Stomach (tissue), 19 donors: ENCODE measurements at places on chromosomes 6 and 20.

GRCh38 chr6:97074785-97075184 is 150.3 kb downstream of the KLHL32 start:
- H3K4me3 ChIP-seq, result no peak overlapping the region
- H3K4me1 ChIP-seq, result no peaks in the 10 kb centered on the region
- H3K27me3 ChIP-seq, result no peaks in the 10 kb centered on the region
- no peaks in the 10 kb centered on the region for H3K36me3 ChIP-seq
- DNase-seq, result no peak
- H3K27ac ChIP-seq, result no peak overlapping the region

DNA sequence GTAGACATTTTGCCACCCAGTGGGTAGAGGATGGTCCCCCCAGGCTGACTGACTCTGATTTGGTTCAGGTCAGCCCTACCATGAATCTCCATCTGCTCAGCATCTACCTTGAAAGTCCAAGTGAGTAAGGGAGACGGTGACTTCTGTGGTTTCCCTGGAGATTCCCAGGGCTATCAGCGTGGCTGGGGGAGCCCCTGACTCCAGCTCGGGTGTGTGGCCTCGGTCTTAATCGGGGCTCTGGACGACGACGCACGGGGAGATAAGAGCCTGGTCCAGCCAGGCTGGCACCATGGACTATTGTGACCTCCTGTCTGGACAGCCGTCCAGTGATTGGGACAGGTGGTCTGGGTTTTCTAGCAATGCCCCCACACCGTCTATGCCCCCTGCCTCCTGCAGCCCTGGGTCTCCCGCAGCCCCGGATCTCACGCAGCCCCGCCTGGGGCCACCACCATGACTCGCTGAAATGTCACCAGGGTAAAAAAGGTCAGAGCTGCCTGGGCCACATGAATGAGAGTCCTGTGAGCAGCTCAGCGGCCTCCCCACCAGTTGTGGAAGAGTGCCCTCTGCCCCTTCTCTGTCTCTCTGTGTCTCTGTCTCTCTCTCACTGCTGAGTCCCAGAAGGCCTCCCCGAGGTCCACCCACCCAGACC is 47.1 kb upstream of the GATA5 start:
- DNase-seq, result no peak
- no peaks in the 10 kb centered on the region for H3K36me3 ChIP-seq
- H3K27ac ChIP-seq, result no peak overlapping the region
- no peaks in the 10 kb centered on the region for H3K4me1 ChIP-seq
- no peaks in the 10 kb centered on the region for H3K27me3 ChIP-seq

DNA sequence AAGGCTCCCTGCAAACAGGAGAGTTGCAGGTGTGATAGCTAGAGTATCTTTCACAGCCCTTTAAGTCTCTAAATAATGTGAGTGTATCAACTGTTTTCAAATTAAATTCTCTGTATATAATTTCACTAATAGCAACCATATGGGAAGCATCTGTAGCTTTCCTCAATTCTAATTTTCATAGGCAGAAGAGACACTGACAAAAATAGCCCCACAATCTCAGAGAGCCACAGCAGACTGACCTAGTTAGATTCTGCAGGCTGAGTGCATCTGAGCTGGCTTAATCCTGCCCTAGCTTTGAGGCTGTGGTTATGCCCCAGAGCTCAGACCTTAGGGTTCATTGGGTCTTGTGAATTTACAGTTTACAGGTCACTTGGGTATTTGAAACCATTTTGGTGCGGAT is 63.9 kb downstream of the MAP7 start:
- H3K4me1 ChIP-seq, result no peaks in the 10 kb centered on the region
- H3K36me3 ChIP-seq, result no peaks in the 10 kb centered on the region
- H3K4me3 ChIP-seq, result no peak overlapping the region
- H3K27me3 ChIP-seq, result no peaks in the 10 kb centered on the region
- no peak for DNase-seq

DNA sequence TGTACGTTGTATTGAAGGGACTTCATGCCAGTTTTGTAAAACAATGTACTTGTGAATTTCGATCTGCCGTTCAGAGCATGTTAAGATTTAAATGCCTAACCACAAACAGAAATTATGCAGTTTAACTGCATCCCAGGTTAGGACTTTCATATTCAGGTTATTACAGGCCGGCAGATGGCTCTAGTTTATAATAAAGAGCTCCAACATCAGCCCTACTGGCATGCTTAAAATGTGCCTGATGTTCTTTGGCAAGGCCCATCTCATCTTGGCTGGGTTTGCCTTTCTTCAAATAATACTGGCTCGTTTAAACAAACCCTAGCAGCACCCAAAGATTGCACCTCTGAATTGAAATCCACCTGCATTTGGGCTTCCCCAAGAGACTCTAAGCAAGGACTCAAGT is 169.3 kb upstream of the RIN2 start:
- H3K27me3 ChIP-seq, result no peaks in the 10 kb centered on the region
- DNase-seq, result peak; percentile 31
- H3K36me3 ChIP-seq, result no peaks in the 10 kb centered on the region
- no peak overlapping the region for H3K27ac ChIP-seq

DNA sequence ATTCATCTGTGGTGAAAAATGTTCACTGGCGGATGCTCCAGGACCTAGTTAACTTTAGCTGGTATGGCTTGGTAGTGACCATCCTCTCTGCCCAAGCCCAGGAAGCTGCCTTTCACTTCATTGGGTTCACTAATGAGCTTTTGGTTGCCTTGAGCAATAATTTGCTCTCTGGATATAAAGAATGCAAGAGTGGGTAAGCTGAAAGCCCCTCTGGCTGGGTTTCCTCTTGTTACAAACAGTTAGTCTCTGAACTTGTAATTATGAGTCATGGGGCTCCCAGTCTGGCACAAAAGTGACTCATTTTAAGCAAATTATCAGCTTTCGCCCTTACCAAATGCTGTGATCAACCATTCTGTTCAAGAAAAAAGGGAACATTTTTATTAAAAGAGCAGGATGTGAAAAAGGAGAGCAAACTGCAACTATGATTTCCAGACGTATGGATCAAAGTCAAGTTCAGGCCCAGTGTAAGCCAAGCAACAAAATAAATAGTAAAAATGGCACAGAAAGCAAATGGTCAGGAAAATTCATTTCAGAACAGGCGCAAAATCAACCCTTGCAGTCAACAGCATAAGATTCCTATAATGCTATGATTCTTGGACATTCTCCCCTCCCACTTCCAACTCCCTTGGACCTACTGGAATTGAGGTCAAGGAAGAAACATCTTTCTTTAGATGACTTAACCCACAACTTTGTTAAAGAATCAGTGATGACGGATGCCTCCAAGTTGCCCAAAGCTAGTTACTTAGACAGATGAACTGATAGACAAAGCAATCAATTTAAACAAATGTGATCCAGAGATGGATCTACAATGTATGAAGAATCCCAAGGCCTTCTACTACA is 130.0 kb upstream of the KCNK16 start:
- no peaks in the 10 kb centered on the region for H3K36me3 ChIP-seq
- no peaks in the 10 kb centered on the region for H3K27me3 ChIP-seq
- H3K27ac ChIP-seq, result no peak overlapping the region

- H3K27me3 ChIP-seq, result no peaks in the 10 kb centered on the region
- H3K27ac ChIP-seq, result no peak overlapping the region
- H3K4me1 ChIP-seq, result no peaks in the 10 kb centered on the region
- H3K36me3 ChIP-seq, result no peaks in the 10 kb centered on the region
- DNase-seq, result no peak
Observed at GRCh38 chr6:113978084-113978675, 7.2 kb upstream of the HDAC2 start.

DNA sequence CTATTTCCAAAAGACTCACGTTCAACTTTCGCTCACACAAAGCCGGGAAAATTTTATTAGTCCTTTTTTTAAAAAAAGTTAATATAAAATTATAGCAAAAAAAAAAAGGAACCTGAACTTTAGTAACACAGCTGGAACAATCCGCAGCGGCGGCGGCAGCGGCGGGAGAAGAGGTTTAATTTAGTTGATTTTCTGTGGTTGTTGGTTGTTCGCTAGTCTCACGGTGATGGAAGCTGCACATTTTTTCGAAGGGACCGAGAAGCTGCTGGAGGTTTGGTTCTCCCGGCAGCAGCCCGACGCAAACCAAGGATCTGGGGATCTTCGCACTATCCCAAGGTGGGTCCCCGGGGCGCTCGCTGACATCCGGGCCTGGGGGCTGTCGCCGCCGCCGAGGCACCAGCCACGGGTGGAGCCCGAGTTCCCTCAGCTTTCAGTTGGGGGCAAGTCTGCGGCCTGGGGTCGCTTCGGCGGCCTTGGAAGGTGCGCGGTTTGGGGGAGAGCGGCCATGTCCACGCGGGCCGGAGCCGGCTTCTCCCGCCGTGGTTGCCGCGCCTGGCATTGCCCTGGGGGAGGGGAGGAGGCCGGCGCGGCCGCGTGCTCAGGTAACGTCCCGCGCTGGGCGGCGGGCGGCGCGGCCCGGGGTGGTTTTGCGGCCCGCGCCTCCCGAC is 429 bp downstream of the AMD1 start:
- H3K27ac ChIP-seq, result peak overlapping the region; percentile 98
- DNase-seq, result peak; percentile 68
- H3K4me3 ChIP-seq, result peak overlapping the region; percentile 93
- H3K36me3 ChIP-seq, result no peaks in the 10 kb centered on the region

GRCh38 chr6:31462026-31462963 is 35.6 kb upstream of the MICB start:
- peak overlapping the region; percentile 42 for H3K4me3 ChIP-seq
- peak overlapping the region; percentile 79 for H3K27ac ChIP-seq
- peaks cover 16% of the 10 kb centered on the region for H3K4me1 ChIP-seq
- H3K27me3 ChIP-seq, result no peaks in the 10 kb centered on the region
- no peaks in the 10 kb centered on the region for H3K36me3 ChIP-seq

GRCh38 chr20:23233341-23233740 is 117.2 kb upstream of the NXT1 start:
- H3K4me3 ChIP-seq, result no peak overlapping the region
- peaks cover 29% of the 10 kb centered on the region for H3K4me1 ChIP-seq
- H3K27me3 ChIP-seq, result no peaks in the 10 kb centered on the region
- no peak overlapping the region for H3K27ac ChIP-seq
- DNase-seq, result no peak

GRCh38 chr20:9161311-9161710 is 92.4 kb downstream of the PLCB4 start:
- H3K4me3 ChIP-seq, result no peak overlapping the region
- H3K27me3 ChIP-seq, result no peaks in the 10 kb centered on the region
- H3K4me1 ChIP-seq, result peaks cover 14% of the 10 kb centered on the region
- H3K27ac ChIP-seq, result no peak overlapping the region

DNA sequence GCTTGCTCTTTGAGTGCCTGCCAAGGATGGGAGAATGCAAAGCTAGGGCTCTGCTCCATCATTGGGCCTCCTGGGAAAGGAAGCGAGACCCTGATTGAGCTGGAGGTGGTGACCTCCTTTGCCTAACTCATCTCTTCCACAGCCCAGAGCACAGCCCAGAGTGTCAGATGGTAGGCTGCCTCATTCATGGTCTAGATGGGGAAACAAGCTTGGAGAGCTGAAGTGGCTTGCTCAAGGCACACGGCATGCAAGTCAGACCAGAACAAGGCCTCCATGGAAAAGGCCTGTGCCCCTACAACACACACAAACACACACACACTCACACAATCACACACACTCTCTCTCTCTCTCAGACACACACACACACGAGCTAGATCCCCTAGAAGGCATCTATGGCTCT is 17.5 kb downstream of the TGM3 start:
- no peaks in the 10 kb centered on the region for H3K4me1 ChIP-seq
- H3K36me3 ChIP-seq, result no peaks in the 10 kb centered on the region
- H3K4me3 ChIP-seq, result no peak overlapping the region
- no peak for DNase-seq

DNA sequence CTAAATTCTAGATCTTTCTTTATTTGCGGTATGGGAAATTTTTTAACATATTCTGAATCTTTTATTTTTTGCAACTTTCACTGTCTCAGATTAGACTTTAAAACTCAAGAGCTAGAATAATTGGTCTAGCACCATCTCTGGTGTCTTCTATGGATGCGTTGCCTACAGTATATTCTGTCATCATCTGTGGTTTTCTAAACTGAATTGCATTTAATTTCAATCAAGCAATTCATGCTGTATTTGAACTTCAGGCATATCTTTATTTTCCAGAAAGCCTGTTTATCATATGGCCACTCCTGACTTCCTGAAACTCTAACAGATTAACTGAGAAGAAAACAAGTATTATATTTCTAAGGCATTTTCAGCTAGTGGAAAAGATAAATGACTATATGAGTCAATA is 281.6 kb downstream of the PLCB1 start:
- no peaks in the 10 kb centered on the region for H3K27me3 ChIP-seq
- H3K4me3 ChIP-seq, result no peak overlapping the region
- DNase-seq, result no peak
- H3K27ac ChIP-seq, result no peak overlapping the region
- no peaks in the 10 kb centered on the region for H3K36me3 ChIP-seq
- peaks cover 14% of the 10 kb centered on the region for H3K4me1 ChIP-seq

- no peaks in the 10 kb centered on the region for H3K36me3 ChIP-seq
- H3K4me1 ChIP-seq, result no peaks in the 10 kb centered on the region
- no peak for DNase-seq
- H3K4me3 ChIP-seq, result no peak overlapping the region
- no peak overlapping the region for H3K27ac ChIP-seq
Observed at GRCh38 chr20:18279242-18279641, 9.1 kb upstream of the ZNF133 start.

GRCh38 chr6:166166314-166167257 is 1.1 kb downstream of the TBXT start:
- H3K4me3 ChIP-seq, result peak overlapping the region; percentile 50
- no peak overlapping the region for H3K27ac ChIP-seq
- peaks cover 44% of the 10 kb centered on the region for H3K4me1 ChIP-seq

DNA sequence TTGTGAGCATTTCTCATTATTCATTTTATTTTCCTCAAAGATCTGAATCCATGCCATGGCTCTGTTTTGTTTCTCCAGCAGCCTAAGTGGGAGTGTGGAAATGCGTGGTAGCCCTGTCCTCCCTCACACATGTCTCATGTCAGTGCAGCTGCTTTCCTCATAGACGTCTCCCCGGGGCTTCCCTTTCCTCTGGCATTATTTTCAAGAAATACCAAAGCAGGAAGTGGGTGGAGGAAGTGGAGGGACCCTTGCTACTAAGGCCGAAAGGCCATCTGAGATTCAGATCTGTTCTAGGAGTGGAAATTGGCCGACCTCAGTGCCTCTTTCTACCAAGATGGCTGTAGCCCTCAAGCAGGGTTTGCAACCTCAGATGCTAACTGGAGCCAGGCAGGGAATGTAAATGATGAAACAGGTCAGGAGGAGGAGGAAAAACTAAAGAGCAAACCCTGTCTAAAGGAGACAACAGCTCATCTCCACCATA is 420.9 kb upstream of the PLCB4 start:
- peak overlapping the region; percentile 45 for H3K27ac ChIP-seq
- H3K4me1 ChIP-seq, result peaks cover 10% of the 10 kb centered on the region
- no peak overlapping the region for H3K4me3 ChIP-seq
- no peaks in the 10 kb centered on the region for H3K36me3 ChIP-seq

GRCh38 chr20:52261792-52262191 is 70.2 kb upstream of the ZFP64 start:
- no peaks in the 10 kb centered on the region for H3K27me3 ChIP-seq
- no peaks in the 10 kb centered on the region for H3K36me3 ChIP-seq
- H3K4me1 ChIP-seq, result no peaks in the 10 kb centered on the region
- no peak for DNase-seq
- H3K4me3 ChIP-seq, result no peak overlapping the region

- peak overlapping the region; percentile 95 for H3K27ac ChIP-seq
- DNase-seq, result no peak
- H3K4me1 ChIP-seq, result peaks cover 12% of the 10 kb centered on the region
- no peak overlapping the region for H3K4me3 ChIP-seq
- no peaks in the 10 kb centered on the region for H3K27me3 ChIP-seq
- no peaks in the 10 kb centered on the region for H3K36me3 ChIP-seq
Observed at GRCh38 chr6:82249381-82250253, 2.1 kb upstream of the IBTK start.

- no peak for DNase-seq
- no peaks in the 10 kb centered on the region for H3K36me3 ChIP-seq
- H3K27me3 ChIP-seq, result no peaks in the 10 kb centered on the region
- no peak overlapping the region for H3K27ac ChIP-seq
- no peak overlapping the region for H3K4me3 ChIP-seq
Observed at GRCh38 chr6:2820415-2820814, 21.2 kb downstream of the SERPINB1 start.
